ENCODE measurements at places on chromosomes 7 and 10.

- peak; percentile 69 for DNase-seq
These were observed 10.6 kb upstream of the TSPAN14 start for GRCh38 chr10:80443531-80443974.

GRCh38 chr10:94361171-94361794 is 1.5 kb downstream of the NOC3L start:
- DNase-seq, result peak; percentile 56

DNA sequence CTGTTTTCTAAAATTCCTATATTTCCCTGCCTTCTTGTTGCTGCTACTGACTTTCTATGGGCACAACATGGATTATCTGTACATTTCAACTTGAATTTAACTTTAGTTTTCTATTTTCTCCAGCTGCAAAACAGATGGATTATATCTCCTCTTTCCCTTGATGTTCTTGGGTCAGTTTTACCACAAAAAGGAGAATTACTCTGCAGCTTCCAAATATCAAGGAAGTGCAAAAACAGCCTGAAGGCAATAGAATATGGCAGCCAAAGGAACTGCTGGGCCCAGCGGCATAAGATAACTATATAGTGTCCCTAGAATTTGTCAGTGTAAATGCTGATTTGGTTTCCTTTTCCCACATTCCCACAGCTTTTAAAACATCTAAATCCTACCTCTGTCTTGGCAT is 29.1 kb downstream of the CPED1 start:
- no peak for DNase-seq

GRCh38 chr7:71131256-71132126 is 453 bp upstream of the GALNT17 start:
- no peak for DNase-seq

DNA sequence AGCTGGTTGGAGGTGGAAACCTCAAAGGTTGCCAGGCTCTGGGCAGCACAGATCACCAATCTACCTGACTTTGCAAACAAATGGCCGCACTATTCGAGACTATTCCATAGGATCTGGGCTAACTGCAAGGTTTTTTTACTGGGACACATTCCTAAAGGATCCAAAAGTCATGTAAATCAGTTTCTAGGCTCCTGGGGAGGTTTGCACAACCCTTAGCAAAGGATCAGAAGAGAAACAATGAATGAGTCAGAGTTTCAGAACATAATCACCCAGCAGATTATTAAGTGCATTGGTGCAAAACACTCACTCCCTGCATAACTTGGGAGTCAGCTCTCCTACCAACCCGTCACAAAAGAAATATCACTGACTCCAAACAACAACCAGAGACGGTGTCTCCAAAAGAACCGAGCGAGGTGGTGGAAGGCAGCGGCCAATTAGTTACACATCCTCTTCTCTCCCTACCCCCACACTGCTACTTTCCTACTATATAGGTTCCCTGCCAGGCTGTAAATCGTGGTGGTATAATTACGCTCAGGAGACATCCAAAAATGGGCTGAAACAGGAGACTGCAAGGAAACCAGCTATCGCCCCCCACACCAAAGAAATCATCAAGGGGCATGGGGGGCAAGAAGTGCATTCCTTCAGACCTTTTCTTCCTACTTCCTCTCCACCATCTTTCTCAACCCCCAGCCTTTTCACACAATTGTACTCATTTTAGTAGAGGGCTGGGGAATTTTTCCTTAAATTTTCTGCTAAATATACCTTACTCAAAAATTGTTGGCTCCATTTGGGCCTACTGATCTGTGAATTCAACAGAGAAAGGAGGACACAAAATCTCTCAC is 3.2 kb downstream of the UBE2H start:
- peak; percentile 59 for DNase-seq

DNA sequence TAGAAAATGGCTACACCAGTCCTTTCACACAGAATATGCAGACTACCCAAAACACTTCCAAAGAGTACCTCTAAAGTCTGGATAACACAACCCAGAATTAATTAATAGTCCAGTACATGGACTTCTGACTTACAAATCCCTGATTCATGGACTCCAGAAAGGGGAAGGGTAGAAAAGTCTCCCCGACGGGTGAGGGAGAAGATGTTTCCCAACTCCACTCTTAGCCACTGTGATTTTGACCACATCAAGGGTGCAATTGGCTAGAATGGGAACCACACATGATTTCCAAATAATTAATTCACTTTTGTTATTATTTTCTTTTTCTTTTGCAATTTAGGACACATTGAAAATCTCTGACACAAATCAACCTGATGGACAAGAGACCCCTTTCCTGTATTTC is 1.4 kb downstream of the TMEM130 start:
- peak; percentile 78 for DNase-seq

GRCh38 chr10:129568583-129569344 is 101.7 kb downstream of the MGMT start:
- no peak for DNase-seq
